ENCODE measurements at places on chromosomes 11 and 22.

GRCh38 chr11:89537936-89538335 lies 46.8 kb upstream of the NOX4 start:
- no peak for DNase-seq

DNA sequence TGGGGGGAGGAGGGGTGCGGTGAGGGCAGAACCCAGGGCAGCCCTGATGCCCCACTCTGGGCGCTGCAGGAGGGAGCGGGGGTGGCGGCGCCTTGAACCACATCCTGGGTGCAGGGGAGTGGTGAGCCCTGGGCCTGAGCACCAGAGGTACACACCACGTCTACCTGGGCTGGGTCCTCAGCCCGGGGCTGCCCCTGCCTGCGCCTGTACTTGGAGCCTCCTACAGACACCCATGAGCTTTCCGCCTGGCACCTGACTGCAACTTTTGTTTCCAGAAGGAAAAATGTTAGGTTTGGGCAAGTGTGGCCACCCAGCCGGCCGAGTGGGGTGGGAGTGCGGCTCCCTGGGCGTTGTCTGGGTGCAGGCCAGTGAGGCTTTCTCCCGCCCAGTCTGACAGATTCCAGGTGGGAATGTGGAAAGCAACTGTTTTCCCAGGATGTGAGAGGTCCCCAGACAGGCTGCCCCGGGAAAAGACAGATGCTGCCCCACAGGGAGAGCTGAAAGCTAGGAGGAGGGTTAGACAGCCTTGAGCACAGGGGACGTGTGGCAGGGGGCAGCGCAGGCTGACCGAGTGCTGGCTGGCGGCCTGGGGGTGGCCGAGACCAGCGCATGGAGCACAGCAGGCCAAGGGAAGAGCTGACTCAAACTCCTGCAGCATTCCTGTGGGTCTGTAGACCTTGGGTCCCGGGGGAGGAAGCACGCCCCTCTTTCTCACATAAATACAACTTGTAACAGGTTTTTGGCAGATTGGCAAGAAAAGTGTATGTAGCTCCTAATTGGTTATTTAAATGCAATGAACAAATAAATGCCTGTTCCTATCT lies 44.1 kb downstream of the GNB1L start:
- peak; percentile 67 for DNase-seq

- DNase-seq: no peak
These were observed at the start of gene GUCD1 for GRCh38 chr22:24554313-24555164. TSS of gene GUCD1 (minus strand) at chr22:24555138. CDS start at chr22:24554991, 147 bp downstream.

- DNase-seq: no peak
These were observed 8.9 kb downstream of the ZDHHC8 start for GRCh38 chr22:20140521-20140964.

- DNase-seq: peak; percentile 75
These were observed 8.7 kb upstream of the LAYN start for GRCh38 chr11:111531687-111532364.

DNA sequence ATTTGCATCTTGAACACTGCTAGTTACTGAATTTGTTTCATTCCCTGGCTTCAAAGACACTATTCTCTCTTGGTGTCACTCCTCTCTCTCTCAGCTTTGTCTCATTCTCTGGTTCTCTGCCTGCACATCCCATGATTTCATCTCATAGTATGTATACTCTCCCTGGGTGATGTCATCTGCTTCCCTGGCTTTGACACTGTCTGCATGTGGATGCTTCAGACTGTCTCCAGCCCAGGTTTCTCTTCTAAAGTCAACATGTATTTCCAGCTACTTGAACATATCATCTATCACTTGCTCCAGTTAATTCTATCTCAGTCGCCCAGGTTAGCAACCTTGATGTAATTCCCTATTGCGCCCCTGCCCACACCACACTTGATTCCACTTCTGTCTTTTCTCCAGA lies 9.3 kb upstream of the ACAT1 start:
- no peak for DNase-seq

DNA sequence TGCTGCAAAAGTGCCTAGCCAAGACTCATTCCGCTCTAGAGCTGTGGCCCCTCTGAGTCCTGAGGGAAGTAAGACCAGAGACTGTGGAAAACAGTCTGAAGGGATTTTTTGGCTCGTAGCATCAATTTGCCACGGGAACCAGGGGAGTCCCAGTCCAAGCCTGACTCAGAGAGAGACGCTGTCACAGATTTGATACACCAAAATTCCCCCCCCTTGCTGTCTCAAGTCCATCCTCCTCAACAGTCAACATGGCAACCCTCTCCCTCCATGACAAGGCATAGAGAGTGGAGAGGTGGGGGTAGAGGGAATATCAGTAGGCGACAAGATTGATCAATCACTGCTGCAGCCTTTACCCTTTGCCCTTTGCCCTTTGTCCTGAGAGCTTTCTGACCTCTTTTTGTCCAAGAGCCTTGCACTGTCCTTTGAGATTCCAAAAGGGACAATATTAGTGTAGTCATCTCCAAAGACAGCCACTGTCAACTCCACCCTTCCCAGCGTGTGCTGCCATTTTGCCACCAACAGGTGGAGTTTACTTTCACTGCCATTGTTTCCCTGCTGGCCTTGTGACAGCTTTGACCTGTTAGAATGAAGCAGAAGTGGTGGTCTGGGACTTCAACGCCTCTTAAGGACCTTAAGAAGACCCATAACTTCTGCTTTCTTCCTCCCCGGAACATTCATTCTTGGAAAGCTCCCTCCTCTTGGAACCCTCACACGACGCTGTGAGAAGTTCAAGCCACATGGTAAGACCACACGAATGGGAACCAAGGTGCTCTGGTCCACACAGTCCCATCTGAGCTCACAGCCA lies 7.3 kb downstream of the SLC15A3 start:
- no peak for DNase-seq

- no peak for DNase-seq
These were observed 47.1 kb downstream of the ADAMTS8 start for GRCh38 chr11:130381317-130381716.

DNA sequence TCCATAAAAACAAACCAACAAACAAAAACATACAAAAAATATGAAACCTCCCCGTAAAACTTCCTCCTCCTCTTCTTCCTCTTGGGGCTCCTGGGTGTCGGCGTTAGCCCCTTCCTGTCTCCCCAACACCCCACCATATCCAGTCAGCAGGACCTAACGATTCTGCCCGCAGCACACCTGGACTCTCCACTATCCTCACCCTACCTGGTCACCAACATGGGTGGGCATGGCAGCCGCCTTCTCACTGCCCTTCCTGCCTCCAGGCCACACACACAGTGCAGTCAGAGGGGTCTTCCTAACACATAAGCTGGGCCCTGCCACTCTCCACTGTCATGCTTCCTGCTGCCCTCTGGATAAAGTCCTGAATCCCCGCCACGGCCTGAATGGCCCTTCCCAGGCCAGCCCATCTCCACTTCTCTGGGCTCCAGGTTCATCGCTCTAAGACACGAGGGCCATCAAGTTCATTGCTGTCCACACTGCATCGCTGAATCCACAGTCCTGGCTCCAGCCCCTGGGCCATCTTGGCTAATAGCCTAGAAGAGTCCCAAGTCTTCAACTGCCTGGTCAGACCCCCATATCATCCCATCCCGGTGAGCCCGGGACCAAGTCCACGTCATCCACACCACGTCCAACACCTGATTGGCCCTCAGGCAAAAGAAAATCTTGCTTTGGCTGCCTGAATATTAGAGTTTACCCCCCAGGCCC lies 76.2 kb downstream of the IGLL1 start:
- DNase-seq: no peak

DNA sequence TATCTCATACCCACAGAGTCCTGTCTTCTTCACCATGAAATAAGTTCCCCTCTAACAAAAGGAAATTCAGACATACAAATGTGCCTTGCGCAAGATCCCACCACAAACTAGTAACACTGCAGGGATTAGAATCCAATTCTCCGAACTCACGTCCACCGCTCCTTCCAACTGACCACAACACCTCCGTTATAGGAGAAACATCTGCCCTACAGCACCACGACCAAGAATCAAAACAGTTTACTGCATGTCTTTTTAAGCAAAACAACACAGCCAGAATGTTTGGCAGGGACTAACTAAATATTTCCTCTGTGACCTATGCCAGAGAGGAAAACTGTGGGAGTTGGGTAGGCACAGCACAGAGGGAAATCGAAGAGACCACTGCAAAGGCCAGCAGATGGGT lies 72.7 kb upstream of the AKIP1 start:
- peak; percentile 92 for DNase-seq

DNA sequence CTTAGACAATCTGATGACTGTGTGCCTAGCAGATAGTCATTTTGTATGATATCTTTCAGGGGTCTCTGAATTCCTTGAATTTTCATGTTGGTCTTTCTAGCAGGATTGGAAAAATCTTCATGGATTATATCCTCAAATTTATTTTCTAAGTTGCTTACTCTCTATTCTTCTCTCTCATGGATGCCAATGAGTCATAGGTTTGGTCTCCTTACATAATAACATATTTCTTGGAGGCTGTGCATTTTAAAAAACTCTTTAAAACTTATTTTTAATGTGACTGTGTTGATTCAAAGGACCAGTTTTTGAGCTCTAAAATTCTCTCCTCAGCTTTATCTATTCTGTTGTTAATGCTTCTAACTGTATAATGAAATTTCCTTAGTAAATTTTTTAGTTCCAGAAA lies 198.7 kb downstream of the AASDHPPT start:
- DNase-seq: no peak

DNA sequence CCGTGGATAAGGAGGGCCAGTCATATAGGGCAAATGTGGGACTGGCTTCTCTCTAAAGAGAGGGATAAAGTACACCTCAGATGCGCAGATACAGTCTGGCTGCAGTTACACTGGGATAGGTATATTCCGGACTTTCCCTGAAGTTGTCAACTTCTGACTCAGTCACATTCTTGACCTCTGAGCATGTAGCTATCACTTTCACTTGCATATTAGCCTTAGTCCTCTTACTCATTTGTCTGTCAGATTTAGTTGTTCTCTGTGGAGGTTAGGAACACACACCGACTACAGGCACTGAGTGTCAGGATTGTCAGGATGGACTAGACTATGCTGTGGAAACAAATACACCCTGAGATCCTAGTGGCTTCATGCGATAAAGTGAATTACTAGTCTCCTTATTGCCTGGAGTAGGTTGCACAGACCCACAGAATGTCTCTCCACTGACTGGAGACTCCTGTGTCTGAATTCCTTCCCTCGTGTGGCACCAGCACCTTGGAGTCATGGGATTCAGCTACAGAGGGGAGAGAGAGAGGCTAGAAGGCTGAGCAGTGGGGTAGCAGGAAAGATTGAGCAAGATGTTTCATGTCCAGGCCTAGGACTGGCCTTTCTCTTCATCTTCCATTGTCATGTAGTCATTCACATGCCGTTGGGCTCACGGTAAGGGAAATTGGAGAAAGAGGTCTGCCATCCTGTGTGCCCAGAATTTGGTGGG lies 654.3 kb downstream of the NTM start:
- DNase-seq: peak; percentile 38

DNA sequence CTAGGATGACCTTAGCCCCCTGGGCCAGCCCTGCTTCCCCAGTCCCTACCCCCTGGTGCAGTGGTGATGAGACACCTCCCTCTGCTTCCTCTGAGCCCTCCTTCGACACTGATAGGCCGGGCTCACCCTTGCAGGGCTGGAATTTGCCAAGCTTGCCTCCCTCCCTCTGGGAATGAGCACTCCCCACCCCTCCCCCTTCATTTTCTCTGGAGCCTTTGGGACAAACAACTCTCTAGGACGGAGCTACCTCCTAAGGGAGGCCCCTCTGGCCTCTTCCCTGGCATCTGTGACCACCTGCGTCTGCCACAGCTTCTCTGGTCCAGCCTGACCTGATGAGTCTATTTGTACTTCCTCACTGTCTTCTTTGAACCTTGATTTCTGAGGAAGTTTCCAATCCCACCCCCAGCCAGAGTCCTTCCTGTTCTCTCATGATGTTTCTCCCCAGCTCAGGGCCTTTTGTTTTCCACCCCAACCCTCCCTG lies 53.3 kb upstream of the ADA2 start:
- DNase-seq: no peak

GRCh38 chr11:134625151-134625550 lies 213.1 kb upstream of the B3GAT1 start:
- no peak for DNase-seq

- DNase-seq: no peak
These were observed 15.7 kb downstream of the SPTY2D1 start for GRCh38 chr11:18618342-18619025.

- DNase-seq: no peak
These were observed 23.6 kb downstream of the CBL start for GRCh38 chr11:119229741-119230140.

DNA sequence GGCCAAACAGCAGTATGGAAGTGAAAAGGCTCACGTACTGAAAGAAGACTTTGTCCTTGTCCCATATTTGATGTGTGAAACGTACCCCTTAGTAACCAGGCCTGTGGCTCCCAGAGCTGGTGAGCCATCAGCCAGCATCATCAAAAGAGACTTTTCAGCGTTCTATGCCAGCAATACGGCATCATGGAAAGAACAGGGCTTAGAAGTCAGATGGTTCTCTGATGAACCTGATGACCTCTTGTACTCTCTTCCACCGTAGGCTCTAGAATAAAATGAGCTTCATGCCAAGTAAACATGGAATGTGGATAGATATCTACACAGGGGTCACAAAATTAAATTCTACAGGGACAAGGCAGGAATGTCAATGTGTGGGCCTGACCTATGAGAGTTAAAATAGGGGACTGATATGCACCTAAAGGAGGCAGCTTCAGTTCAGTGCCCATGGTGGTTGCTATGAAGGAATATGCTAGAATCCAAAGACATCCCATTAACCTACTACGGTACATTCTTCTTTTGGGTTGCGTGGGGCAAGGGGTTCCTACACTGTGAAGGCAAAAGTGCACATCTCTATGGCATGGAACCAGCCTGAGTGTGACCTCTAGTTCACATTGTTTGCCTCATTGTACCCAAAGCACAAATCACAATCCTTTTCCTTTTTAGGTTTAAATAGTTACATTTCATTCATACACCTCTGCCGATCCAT lies 130.6 kb downstream of the ETS1 start:
- no peak for DNase-seq

Measured in GM04504 (cell line).